ENCODE measurements at places on chromosomes 3 and 15. TPM values are rescaled to one million over a fixed set of nuclear protein-coding genes. Genes with fewer than 3 reads are reported as not detected.
A peak's percentile ranks its signal among the peaks of the same experiment; 100 is the strongest.

Gene AGTR1
- polyA plus RNA-seq: 2.2 TPM

DNA sequence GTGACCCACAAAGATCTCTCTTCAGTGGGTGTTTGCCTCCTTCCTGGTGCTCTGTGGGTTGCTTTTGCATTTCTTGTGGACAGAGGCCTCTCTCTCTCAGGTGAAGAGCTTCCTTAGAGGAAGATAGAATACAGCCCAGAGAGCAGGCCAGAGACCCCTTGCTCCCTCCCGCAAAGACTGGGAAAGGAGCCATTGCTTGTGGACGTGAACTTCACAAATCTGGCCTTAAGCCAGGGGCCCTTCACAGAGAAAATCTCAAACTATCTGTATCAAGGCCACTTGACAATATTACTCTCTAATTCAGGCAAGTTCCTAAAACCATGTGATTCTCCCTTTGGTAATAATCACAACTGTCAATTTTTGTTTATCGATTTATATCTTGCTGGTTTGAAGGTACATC lies 30.4 kb upstream of the CLK3 start:
- H3K27ac ChIP-seq: no peak overlapping the region
- no peak overlapping the region for H3K4me3 ChIP-seq
- peaks cover 6% of the 10 kb centered on the region for H3K36me3 ChIP-seq
- no peak for DNase-seq

GRCh38 chr15:70199124-70199482 lies 101.4 kb upstream of the TLE3 start:
- peaks cover 30% of the 10 kb centered on the region for H3K27me3 ChIP-seq
- H3K36me3 ChIP-seq: no peaks in the 10 kb centered on the region
- H3K4me3 ChIP-seq: no peak overlapping the region
- peaks cover 14% of the 10 kb centered on the region for H3K4me1 ChIP-seq
- no peak for DNase-seq

DNA sequence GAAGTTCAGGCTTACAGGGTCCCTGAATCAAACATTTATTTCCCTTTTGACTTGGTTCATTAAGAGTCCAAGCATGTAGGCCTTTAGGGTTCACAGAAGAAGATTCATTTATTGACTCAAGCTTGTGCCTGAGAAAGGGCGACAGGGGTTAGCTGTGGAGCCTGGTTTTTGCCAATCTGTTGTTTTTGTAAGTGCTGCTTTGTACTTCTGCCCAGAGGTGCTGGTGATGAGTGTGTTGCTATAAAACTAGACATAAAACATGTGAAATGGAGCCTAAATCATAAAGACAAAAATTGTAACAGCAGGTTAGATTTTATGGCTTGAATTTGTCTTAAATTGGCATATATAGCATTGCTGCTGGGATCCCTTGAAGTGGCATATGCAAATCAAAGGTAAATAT lies 308.3 kb upstream of the UBE2E2 start:
- H3K36me3 ChIP-seq: no peaks in the 10 kb centered on the region
- no peak for DNase-seq
- H3K27me3 ChIP-seq: no peaks in the 10 kb centered on the region

Gene HIGD2B
- not detected for polyA plus RNA-seq

Gene RETNLB
- not detected for polyA plus RNA-seq

- peak overlapping the region; percentile 93 for H3K4me3 ChIP-seq
- no peaks in the 10 kb centered on the region for H3K27me3 ChIP-seq
- DNase-seq: peak; percentile 93
- peaks cover 13% of the 10 kb centered on the region for H3K4me1 ChIP-seq
- H3K27ac ChIP-seq: peak overlapping the region; percentile 96
Measured at GRCh38 chr15:96327155-96327741, 3.3 kb upstream of the NR2F2 start.

Gene PRICKLE2
- polyA plus RNA-seq: 4.1 TPM

GRCh38 chr3:85785766-85786165 lies 827.0 kb downstream of the CADM2 start:
- no peaks in the 10 kb centered on the region for H3K27me3 ChIP-seq
- no peaks in the 10 kb centered on the region for H3K4me1 ChIP-seq
- no peak overlapping the region for H3K4me3 ChIP-seq
- H3K27ac ChIP-seq: no peak overlapping the region

Gene EEF1AKMT4
- 5.3 TPM for polyA plus RNA-seq

DNA sequence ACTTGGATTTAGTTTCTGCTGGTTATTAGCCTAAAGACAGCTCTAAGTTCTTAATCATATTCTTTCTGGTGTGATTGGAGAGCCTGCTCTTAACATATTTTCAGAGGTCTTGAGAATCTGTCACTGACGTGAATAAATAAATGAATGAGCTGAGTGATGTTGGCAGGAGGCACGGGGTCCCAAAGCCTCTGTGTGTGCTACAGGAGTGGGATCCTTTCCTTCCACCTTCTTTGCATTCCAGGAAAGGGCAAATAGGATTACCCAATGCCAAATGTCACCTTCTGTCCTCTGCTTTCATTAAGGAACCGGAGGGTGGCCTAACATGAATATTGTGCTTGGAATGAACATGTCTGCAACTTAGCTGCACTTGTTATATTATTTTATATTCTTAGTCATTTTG lies 53.1 kb downstream of the CD47 start:
- peaks cover 7% of the 10 kb centered on the region for H3K36me3 ChIP-seq
- peaks cover 9% of the 10 kb centered on the region for H3K4me1 ChIP-seq
- DNase-seq: no peak
- no peak overlapping the region for H3K27ac ChIP-seq
- no peaks in the 10 kb centered on the region for H3K27me3 ChIP-seq

Gene BCHE
- polyA plus RNA-seq: 1.5 TPM

DNA sequence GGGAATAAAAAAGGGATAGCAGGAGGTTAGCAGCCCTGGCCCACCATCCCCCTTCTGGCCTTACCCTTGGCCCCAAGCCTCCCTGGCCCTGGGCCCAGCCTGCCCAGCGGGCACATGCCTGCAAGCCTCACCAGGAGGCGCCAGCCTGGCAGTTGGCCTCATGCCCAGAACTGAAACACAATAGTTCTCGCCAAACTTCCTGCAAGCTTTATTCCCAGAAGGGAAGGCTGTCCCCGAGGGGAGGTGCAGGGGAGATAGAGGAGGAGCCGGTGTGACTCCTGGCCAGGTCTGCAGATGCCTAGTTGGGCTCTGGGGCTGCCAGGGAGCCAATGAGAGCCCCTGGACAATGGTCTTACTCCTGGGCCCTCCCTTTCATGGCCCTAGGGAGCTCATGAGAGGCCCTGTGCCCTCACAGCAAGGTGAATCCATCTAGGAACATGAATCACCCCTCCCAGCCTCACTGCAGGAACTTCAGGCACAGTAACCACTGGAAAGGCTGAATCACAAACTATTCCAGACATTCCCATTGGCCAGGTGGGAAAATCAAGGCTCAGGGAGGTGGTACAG lies 4.0 kb downstream of the CCDC33 start:
- H3K27me3 ChIP-seq: peaks cover 18% of the 10 kb centered on the region
- peaks cover 5% of the 10 kb centered on the region for H3K4me1 ChIP-seq
- DNase-seq: peak; percentile 35
- H3K4me3 ChIP-seq: no peak overlapping the region
- no peaks in the 10 kb centered on the region for H3K36me3 ChIP-seq

- no peaks in the 10 kb centered on the region for H3K4me1 ChIP-seq
- no peak for DNase-seq
- H3K36me3 ChIP-seq: no peaks in the 10 kb centered on the region
- H3K27ac ChIP-seq: no peak overlapping the region
- H3K27me3 ChIP-seq: peaks cover 35% of the 10 kb centered on the region
Measured at GRCh38 chr3:16528581-16528993, 15.1 kb upstream of the RFTN1 start.

- H3K27ac ChIP-seq: no peak overlapping the region
- H3K27me3 ChIP-seq: no peaks in the 10 kb centered on the region
- no peaks in the 10 kb centered on the region for H3K4me1 ChIP-seq
- no peak overlapping the region for H3K4me3 ChIP-seq
Measured at GRCh38 chr3:35773417-35773816, 134.1 kb downstream of the ARPP21 start.

Gene SLC27A2
- polyA plus RNA-seq: not detected

GRCh38 chr3:36366308-36366707 lies 14.0 kb upstream of the STAC start:
- no peaks in the 10 kb centered on the region for H3K4me1 ChIP-seq
- H3K36me3 ChIP-seq: no peaks in the 10 kb centered on the region
- H3K27ac ChIP-seq: no peak overlapping the region
- H3K27me3 ChIP-seq: no peaks in the 10 kb centered on the region

Gene DUOX2
- polyA plus RNA-seq: not detected

Gene SCG3
- 0.02 TPM for polyA plus RNA-seq

Gene FOXB1
- polyA plus RNA-seq: not detected

Gene DUOXA2
- not detected for polyA plus RNA-seq

Gene RAB6B
- 1.4 TPM for polyA plus RNA-seq

GRCh38 chr3:106371221-106371970 lies 502.6 kb upstream of the CBLB start:
- no peak overlapping the region for H3K4me3 ChIP-seq
- no peak overlapping the region for H3K27ac ChIP-seq
- 0 out of 2 replicates have a peak, but pooled peaks cover 3% of the 10 kb centered on the region for H3K4me1 ChIP-seq
- no peaks in the 10 kb centered on the region for H3K36me3 ChIP-seq

GRCh38 chr15:80640531-80641121 lies 54.5 kb upstream of the ABHD17C start:
- H3K27ac ChIP-seq: no peak overlapping the region
- H3K4me3 ChIP-seq: no peak overlapping the region
- H3K4me1 ChIP-seq: peaks cover 3% of the 10 kb centered on the region
- no peak for DNase-seq
- H3K27me3 ChIP-seq: no peaks in the 10 kb centered on the region
- no peaks in the 10 kb centered on the region for H3K36me3 ChIP-seq

Gene EXD1
- polyA plus RNA-seq: not detected

DNA sequence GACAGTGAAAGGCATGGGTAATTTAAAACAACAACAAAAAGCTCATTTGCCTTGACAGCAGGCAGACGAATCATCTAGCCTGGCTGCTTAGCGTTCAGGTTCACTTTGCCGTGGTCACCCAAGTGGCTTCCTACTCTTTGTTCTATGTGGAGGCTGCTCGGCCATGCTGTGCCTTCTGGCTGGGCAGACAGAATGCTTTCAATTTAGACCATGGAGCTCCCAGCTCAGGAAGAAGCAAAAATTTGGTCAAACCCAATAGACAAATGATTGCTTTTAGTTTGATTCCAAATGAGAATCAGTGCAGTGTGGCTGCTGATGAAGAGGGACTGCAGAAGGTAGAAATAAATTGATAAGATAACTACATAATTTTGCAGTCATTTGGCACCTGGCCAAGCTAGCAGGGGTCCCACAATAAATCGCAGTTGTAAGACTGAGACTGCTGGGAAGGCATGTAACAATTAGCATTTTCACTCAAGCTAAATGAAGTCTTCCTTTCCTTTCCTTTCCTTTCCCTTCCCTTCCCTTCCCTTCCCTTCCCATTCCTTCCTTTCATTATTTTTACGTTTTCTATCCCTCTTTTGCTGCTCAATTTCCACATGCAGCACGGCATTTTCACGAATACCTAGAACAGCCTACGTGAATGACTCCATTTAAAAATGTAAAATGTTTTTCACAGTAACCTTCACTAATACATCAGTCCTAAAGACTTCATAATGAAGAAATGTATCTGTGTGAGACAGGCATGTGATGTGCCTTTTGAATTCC lies 360.4 kb upstream of the TGFBR2 start:
- no peaks in the 10 kb centered on the region for H3K27me3 ChIP-seq
- peaks cover 5% of the 10 kb centered on the region for H3K4me1 ChIP-seq
- H3K4me3 ChIP-seq: no peak overlapping the region
- DNase-seq: no peak
- H3K27ac ChIP-seq: no peak overlapping the region

DNA sequence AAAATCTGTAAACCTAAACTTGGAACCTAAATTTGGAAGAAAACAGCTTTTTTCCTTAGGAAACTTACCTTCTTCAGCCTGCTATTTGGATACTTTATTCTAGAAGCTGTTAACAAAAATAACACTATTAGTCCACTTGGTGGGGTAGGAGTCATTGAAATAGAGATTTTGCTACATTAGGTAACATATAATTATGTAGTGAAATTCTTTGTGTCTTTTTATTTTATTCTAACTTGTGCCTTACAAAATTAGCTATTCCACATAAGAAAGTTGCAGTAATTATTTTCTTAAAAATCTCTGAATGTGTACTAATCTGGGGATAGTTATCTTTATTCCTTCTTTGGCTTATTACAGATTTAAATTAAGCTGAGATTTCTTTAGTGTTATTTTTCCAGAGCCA lies 360.4 kb upstream of the ROBO2 start:
- no peak for DNase-seq
- no peaks in the 10 kb centered on the region for H3K4me1 ChIP-seq
- no peaks in the 10 kb centered on the region for H3K27me3 ChIP-seq

- peak overlapping the region; percentile 57 for H3K4me3 ChIP-seq
- peaks cover 4% of the 10 kb centered on the region for H3K4me1 ChIP-seq
- no peaks in the 10 kb centered on the region for H3K27me3 ChIP-seq
- peak overlapping the region; percentile 76 for H3K27ac ChIP-seq
Measured at GRCh38 chr15:75640483-75641178, 607 bp upstream of the IMP3 start.

GRCh38 chr3:71083726-71084131 lies 499.8 kb downstream of the FOXP1 start:
- no peak for DNase-seq
- no peak overlapping the region for H3K4me3 ChIP-seq
- H3K36me3 ChIP-seq: 0 out of 2 replicates have a peak, but pooled peaks cover 1% of the 10 kb centered on the region
- H3K27ac ChIP-seq: no peak overlapping the region

DNA sequence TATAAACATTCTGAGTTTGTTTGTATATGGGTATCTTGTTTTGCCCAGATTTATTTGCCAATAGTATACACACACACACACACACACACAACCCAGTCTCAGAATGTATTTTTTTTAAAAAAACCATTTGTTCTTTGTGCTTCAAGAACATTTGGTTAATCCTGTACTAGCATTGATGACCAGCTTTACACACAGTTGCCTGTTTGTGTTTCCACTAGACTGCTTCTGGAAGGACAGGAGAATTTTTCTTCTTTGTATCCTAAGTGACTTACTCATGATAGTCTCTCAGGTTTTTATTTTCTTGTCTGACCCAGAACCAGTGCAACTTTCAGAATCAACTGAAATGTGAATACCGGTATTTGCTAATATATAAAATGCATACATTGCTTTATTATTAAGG lies 40.5 kb downstream of the U2SURP start:
- no peak for DNase-seq
- H3K27me3 ChIP-seq: no peaks in the 10 kb centered on the region
- peaks cover 9% of the 10 kb centered on the region for H3K36me3 ChIP-seq
- H3K4me1 ChIP-seq: no peaks in the 10 kb centered on the region
- no peak overlapping the region for H3K4me3 ChIP-seq
- H3K27ac ChIP-seq: no peak overlapping the region

DNA sequence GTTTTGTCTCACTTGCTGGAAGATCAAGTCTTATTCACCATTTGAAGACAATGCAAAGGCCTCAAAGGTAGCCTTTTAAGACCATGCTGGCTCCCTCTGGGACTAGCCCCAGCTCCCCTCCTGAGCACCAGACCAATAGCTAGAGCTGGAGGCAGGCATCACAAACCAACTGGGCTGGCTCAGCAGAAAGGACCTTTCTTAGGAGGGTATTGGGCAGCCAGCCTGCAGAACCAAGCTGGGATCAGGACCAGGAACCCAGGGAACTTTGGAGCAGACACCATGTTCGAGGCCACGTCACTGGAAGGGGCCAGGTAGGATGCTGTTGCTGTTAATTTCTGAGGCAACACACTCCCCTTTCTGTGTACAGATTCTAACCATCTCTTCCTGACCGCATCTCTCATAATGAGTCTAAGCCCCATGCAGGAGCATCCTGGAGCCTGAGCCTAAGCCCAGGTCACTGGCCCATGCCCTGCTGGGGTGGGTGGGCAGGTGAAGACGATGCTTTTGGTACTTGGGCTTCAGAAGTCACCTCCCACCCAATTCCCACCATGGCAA lies 81.4 kb upstream of the KLF13 start:
- peaks cover 26% of the 10 kb centered on the region for H3K27me3 ChIP-seq
- no peak overlapping the region for H3K4me3 ChIP-seq
- no peak for DNase-seq
- H3K4me1 ChIP-seq: no peaks in the 10 kb centered on the region
- H3K36me3 ChIP-seq: no peaks in the 10 kb centered on the region
- H3K27ac ChIP-seq: no peak overlapping the region

Data from IMR-90 (cell line).